Esophagus mucosa (tissue), 1 donor: ENCODE measurements at places on chromosomes 2 and 18. TPM values are rescaled to one million over a fixed set of nuclear protein-coding genes. Genes with fewer than 3 reads are reported as not detected.

Gene RIT2
- not detected for total RNA-seq

Gene NT5C1B
- total RNA-seq, result not detected

Gene UBE2E3
- 52.8 TPM for total RNA-seq

- ATAC-seq, result no peak
Measured at GRCh38 chr2:509888-510287, 167.3 kb downstream of the TMEM18 start.

DNA sequence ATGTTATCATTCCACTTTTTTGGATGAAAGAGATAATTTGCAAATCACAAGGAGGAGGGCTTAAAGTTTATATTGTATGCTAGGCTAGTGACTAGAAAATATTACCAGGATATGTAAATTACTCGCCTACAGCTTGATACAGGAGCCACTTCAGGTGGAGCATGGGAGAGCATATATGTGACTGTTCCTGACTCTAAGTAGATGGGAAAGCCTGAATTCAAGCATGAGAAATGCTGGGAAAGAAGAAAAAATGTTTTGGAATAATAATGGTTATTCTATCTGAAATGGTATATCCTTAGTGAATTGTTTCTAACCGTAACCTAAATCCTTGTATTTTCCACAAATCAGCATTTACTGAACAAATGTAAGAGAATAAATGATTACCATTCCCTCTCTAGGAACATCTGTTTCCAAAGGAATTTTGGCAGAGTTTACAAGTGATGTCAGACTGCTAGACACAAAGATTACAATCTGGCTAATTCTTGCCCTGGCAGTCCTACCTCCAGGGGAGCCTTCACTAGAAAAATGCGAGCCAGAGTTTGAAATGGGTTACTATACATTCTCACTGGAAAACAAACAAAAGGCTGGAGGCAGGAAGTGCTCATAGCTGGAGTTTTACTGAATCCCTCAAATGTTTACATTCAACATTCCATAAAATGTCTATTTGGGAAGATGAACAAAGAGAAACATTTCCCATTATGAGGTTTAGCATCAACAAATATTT, 129.4 kb upstream of the MAPRE2 start:
- ATAC-seq, result no peak

DNA sequence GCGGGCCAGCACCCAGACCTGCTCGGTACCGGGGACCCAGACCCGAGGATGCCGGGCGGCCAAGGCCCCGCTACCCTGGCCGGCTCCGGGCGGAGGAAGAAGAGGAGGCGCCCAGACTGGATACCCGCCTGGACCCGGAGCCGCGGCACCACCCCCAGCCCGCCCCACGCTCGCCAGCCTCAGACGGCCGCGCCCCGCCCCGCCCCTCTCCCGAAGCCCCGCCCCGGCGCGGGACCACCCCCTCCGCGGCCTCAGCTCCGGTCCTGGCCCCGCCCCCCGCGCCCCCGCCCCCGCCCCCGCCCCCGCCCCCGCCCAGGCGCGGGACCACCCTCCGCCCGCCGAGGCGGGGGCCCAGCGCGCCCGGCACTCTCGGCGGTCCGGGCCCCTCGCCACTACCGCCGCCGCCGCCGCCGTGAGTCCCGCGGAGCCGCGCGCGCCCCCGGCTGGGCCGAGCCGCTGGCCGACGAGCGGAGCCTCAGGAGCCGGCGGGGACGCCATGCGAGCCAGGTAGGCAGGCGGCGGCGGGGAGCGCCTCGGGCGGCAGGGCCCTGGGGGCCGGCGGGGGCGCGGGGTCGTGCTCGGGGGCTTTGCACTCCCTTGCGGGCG, at the start of gene SH3BP4:
Gene SH3BP4 (plus strand): TSS at position 354 of the 606 bp plus-strand sequence. CDS start 82,986 bp downstream, outside the sequence.
- peak; percentile 85 for ATAC-seq

- no peak for ATAC-seq
Measured at GRCh38 chr18:79940814-79941472, 10.5 kb downstream of the SLC66A2 start.

DNA sequence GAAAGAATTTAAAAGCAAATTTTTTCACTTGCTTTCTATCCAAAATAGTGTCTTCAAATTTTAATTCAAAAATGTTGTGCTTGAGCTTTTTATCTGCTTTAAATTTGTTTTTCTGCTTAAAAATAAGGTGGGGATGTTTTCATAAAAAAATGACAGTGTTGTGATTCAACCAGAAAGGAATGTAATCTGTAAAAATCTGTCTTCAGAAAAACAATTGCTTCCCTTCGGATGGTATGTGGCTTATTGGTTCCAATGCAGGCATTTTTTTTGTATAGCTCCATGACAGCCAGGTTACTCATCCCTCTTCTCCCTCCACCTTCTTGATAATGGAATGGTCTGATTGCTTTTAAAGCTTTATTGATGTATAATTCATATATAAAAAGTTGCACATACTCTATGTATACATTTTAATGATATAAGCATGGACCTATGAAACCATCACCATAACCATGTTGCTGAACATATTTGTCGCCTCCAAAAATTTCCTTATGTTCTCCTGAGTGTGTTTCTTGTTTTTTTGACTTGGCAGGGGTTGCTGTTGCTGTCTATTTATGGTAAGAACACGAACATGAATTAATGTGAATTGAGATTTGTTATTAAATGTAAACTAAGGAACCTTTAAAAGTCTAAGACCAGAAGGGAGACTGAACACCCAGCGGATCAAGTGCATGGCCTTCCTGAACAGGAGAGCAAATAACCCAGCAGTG, 363.7 kb upstream of the SPHKAP start:
- no peak for ATAC-seq

GRCh38 chr2:239890206-239890746, 134.9 kb downstream of the NDUFA10 start:
- ATAC-seq, result no peak

DNA sequence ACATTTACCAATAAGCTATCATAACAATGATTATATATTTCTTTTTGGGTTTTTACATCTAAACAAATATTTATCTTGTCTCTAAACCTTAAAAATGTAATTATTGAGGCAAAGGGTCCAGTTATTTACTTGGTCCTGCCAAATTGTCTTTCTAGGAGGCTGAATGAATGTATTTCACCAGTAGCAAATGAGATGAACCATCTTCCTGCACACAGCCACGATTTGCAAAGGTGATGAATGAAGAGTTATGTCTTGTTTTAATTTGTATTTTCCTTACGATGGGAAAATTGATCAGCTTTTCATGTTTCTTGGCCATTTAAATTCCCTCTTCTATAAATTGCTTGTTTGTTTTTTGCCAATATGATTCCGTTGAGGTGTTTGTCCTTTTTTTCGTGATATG, 1.4 kb downstream of the SP100 start:
- no peak for ATAC-seq
